SIG-M5 (cell line): ENCODE measurements at places on chromosomes 16 and 17.

- DNase-seq: no peak
These were observed 9.2 kb downstream of the HIC1 start for GRCh38 chr17:2064147-2064489.

- DNase-seq: no peak
These were observed 93.4 kb upstream of the GSE1 start for GRCh38 chr16:85519540-85520231.

DNA sequence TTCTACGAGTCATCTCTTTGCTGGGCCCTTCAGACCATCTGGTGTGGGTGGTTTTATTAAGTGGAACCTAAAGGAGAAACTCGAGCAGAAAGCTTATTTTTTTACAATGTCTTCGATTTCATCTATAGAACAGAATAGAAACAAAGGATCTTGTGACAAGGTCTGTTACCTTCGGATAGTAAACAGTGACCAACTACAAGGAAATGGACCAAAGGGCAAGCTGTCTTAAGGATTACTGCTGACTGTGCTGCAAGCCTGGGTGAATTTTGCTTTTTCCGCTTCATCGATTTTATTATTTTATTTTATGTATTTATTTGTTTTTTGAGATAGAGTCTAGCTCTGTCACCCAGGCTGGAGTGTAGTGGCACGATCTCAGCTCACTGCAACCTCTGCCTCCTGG, 348.9 kb upstream of the ERCC4 start:
- no peak for DNase-seq

GRCh38 chr17:31859487-31860008, 504 bp upstream of the COPRS start:
- no peak for DNase-seq

DNA sequence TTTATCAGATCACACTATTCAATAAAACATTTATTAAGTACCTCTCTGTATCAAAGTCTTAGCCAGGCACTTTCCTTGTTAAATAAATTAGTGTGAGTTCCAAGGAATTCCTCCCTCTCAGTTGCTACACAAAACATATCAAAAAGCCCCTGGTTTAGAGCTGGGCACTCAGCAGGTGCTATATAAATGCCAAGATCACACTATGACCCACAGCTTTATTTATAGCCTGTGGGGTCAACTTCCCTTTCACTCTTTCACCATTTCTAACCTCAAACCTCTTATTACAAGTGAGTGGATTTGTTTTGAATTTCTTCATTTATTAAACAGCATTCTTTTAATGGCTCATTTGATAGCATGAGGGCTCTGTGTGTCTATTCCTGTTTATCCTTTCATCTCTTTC, 112.6 kb upstream of the MPHOSPH6 start:
- DNase-seq: no peak

GRCh38 chr17:81586096-81586495, 33.9 kb upstream of the FAAP100 start:
- no peak for DNase-seq

DNA sequence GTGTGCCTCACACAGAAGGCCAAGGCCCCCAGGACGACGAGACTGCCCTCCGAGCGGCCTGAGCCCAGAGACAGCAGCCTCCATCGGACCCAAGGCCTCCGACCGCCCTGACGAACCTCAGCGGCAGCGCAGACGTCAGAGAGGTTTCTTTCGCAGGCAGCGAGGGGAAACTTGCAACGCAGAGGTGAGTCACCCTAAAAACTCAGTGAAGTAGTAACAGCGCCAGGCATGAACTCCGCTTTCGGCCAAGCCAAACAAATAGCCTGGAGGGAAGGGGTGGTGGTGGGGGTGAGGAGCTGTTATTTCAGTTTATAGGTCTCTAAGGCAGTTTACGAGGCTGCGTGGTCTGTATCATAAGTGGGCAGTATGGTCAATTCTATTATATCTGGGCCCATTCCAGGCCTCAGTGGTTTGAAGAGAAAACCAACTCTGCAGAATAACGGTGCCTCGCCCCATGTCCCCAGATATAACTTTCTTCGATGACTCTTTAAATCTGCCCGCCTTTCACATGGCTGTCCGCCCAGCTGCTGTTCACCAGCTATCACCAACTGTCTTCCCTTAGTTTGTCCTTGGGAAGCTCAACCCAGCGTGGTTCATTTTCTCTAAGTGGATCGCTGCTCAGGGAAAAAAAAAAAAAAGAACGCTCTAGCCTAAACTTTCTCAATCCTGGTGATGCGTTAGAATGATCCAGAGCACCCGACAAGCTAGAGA, 43.5 kb upstream of the FOXF1 start:
- DNase-seq: no peak

- no peak for DNase-seq
These were observed 28.9 kb downstream of the OR1D5 start for GRCh38 chr17:3034578-3034920.
